ENCODE measurements at places on chromosomes 11 and 22.

- no peak for DNase-seq
These were observed 23.2 kb downstream of the NF2 start for GRCh38 chr22:29626497-29627195.

GRCh38 chr11:68942095-68942620 lies 38.5 kb downstream of the IGHMBP2 start:
- DNase-seq: no peak

DNA sequence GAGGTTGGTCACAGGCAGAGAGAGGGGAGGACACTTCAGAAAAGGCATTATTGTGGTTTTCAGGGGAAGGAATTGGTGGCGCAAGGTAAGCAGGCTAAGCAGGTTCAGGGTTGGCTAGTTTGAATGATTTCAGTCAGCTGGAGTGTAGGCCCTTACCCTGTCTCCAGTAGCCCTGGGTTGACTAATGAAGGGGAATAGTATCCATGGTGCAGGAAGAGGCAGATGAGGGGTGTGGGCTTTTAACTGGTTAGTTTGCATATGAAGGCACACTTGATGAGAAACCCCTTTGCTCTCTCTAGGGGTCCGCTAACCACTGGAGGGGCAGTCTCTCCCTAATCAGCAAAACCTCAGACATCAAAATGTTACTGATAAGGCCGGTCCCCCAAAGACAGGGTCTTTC lies 249.7 kb downstream of the AASDHPPT start:
- DNase-seq: no peak

DNA sequence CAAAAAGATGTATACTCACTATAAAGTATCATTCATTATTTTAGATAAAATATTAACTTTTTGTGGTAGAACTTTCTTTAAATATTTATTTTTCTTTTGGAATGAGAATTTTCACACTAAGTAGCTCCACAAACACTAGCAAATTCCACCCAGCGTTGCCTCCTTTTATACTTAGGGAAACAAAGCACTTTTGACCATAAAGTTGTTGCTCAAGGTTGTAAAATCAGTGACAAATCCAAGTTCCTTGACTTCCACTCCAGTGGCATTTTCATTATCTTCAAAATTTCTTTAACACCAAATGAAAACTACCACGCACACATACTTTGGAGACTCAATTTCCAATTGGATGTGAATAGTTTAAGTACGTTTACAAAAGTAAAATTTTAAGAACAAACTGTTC lies 431.2 kb downstream of the DLG2 start:
- DNase-seq: no peak

DNA sequence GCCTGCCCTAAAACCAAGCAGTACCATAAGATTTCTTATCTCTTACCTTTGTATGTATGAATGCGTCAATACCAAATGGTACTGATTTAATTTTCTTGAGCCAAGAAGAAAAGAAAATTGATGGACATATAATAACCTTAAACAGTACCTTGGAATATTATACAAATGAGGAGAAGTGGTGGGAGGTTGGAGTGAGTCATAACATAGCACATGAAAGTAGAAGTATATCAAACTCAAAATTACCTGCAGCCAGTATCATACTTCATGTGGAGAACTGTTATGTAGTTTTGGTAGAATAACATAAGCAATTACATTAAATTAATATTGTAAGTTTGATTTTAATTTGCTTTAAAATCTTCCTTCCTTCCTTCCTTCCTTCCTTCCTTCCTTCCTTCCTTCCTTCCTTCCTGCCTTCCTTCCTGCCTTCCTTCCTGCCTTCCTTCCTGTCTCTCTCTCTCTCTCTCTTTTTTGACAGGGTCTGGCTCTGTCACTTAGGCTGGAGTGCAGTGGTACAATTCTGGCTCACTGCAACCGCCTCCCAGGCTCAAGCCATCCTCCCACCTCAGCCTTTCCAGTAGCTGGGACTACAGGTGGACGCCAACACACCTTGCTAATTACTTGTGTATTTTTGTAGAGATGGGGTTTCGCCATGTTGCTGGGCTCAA lies 460.9 kb upstream of the CCDC90B start:
- DNase-seq: no peak

GRCh38 chr22:37244114-37244921 lies at the start of gene RAC2:
Gene RAC2 (minus strand): TSS chr22:37244269. CDS start chr22:37244148, 121 bp downstream.
- DNase-seq: peak; percentile 94
